CD4-positive, alpha-beta T cell (primary cell): ENCODE measurements at places on chromosomes 12 and 14. TPM values are rescaled to one million over a fixed set of nuclear protein-coding genes. Genes with fewer than 3 reads are reported as not detected.

DNA sequence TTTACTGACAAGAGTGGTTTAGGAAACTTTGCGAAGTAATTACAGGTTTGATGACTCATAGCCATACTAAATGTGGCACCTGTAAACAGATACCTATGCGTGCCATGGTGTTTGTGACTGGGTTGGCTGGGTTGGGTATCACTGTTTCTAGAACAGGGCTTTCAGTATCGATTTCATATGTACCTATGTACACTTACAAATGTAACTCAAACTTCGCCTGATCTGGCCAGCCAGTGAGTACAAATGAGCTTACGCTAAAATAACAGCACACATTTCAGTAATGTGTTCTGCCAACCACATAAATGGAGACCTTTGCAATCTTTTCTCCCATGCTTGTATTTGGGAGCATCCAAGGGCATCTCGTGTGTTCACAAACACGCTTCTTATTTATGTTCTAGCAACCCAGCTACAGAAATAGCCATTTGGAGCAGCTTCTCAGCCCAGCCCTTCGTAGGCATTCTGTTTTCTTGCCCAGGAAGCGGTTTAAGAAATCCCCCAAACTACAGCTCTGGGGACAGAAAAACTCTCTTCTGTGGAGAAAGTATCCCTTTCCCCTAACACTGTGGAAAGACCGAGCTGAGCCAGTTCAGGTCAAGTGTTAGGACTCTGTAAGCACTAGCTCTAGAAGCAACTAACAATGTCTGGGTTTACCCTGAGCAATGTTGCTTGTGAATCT is 42.3 kb upstream of the MDM1 start:
- H3K4me3 ChIP-seq: no peak overlapping the region
- no peaks in the 10 kb centered on the region for H3K27me3 ChIP-seq

GRCh38 chr12:7934889-7935492 is 996 bp downstream of the SLC2A3 start:
- no peaks in the 10 kb centered on the region for H3K27me3 ChIP-seq
- peaks cover 37% of the 10 kb centered on the region for H3K4me1 ChIP-seq
- H3K27ac ChIP-seq: peak overlapping the region; percentile 82
- H3K4me3 ChIP-seq: peak overlapping the region; percentile 93

DNA sequence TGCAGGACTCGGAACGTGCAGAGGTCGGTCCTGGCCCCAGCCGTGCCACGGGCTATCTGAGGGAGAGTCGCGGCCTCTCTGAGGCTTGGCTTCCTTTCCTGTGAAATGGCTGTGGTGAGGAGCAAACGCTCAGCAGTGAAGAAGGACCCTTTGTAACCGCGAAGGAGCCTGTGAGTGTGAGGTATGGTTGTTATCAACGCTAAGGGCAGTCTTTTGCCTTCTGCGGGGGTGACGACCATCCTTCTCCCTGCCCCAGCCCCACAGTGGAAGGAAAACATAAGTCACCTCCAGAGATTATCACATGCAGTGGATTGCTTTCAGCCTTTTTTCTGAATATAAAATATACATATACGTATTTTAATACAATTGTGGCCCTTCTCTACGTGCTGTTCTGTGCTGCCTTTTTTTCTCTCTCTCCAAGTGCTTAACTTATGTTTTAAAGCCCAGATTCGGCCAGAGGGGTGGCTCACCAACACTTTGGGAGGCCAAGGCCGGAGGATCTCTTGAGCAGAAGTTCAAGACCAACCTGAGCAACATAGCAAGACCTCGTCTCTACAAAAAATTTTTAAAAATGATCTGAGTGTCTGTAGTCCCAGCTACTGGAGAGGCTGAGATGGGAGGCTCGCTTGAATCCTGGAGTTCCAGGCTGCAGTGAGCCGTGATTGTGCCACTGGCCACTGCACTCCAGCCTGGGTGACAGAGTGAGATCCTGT is 17.4 kb downstream of the TAMALIN start:
- H3K36me3 ChIP-seq: no peaks in the 10 kb centered on the region
- H3K27ac ChIP-seq: peak overlapping the region; percentile 37
- peaks cover 46% of the 10 kb centered on the region for H3K4me1 ChIP-seq
- H3K4me3 ChIP-seq: peak overlapping the region; percentile 54

- no peak overlapping the region for H3K27ac ChIP-seq
- no peak for DNase-seq
- no peaks in the 10 kb centered on the region for H3K27me3 ChIP-seq
- no peak overlapping the region for H3K4me3 ChIP-seq
- no peaks in the 10 kb centered on the region for H3K4me1 ChIP-seq
- no peaks in the 10 kb centered on the region for H3K36me3 ChIP-seq
Measured at GRCh38 chr12:118781692-118782091, 199.6 kb upstream of the SRRM4 start.

DNA sequence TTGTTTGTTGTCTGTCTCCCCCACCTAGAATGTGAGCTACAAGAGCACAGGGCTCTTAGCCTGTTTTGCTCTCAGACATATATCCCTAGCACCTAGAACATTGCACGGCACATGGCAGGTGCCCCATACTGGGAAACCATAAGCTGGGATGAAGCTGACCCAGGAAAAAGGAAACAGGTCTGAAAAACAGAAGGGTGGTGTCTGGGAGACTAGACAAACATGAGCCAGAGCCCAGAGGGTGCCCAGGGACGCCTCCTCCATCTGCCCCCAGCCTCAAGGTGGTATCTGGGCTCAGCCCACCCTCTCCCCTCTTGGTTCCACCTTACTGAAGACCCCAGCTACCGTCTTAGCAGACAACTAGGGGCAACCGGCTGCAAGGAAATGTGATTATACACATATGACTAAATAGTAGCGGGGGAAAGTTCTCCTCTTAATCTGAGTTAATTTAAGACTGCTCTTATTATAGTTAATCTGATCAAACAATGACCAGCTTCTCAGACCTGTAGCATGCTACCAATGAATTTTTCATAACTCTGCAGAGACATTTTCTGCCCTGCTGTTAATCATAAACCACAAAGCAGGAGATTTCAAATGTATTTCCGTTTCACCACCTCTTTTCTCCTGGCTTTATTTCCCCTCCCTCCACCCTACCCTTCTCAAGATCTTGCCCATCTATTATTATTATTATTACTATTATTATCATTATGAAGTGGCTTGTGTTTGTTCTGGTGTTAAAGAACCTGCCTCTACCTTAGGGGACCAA is 31.9 kb downstream of the KSR2 start:
- no peaks in the 10 kb centered on the region for H3K36me3 ChIP-seq
- no peak overlapping the region for H3K27ac ChIP-seq
- no peak for DNase-seq
- H3K4me3 ChIP-seq: no peak overlapping the region
- H3K27me3 ChIP-seq: no peaks in the 10 kb centered on the region

GRCh38 chr12:79344855-79345847 is 345.6 kb downstream of the PAWR start:
- no peak overlapping the region for H3K27ac ChIP-seq
- no peaks in the 10 kb centered on the region for H3K4me1 ChIP-seq
- no peaks in the 10 kb centered on the region for H3K36me3 ChIP-seq
- H3K27me3 ChIP-seq: no peaks in the 10 kb centered on the region
- no peak for DNase-seq
- H3K4me3 ChIP-seq: no peak overlapping the region

GRCh38 chr12:31835276-31835882 is 106.6 kb upstream of the AMN1 start:
- H3K27ac ChIP-seq: no peak overlapping the region
- DNase-seq: no peak
- no peaks in the 10 kb centered on the region for H3K36me3 ChIP-seq
- H3K4me3 ChIP-seq: no peak overlapping the region
- H3K4me1 ChIP-seq: peaks cover 21% of the 10 kb centered on the region
- H3K27me3 ChIP-seq: no peaks in the 10 kb centered on the region

GRCh38 chr12:107079172-107080011 is 14.0 kb downstream of the CRY1 start:
- no peak overlapping the region for H3K27ac ChIP-seq
- H3K4me3 ChIP-seq: no peak overlapping the region
- no peaks in the 10 kb centered on the region for H3K27me3 ChIP-seq
- H3K36me3 ChIP-seq: no peaks in the 10 kb centered on the region

- no peak overlapping the region for H3K27ac ChIP-seq
- peaks cover 12% of the 10 kb centered on the region for H3K4me1 ChIP-seq
- peak; percentile 71 for DNase-seq
Measured at GRCh38 chr12:11500188-11500860, 105.0 kb upstream of the PRB2 start.

DNA sequence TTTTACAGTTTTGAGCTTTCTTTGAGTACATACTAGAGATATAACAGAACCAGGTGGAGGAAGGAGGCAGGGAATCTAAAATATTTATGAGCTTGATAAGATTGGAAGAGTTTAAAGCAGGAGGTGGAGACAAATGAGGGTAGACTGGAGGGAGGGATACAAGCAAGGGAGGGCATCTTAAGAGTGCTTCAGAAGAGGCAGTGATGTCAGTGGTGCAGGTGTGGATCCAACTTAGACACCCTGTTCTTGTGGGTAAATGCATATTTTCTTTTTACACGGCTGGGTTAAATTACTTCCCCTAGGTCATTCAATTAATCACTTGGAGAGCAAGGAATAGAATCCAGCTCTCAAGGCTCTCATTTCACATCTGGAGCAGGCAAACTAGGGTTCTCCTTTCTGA is 146.1 kb upstream of the LRIG3 start:
- no peaks in the 10 kb centered on the region for H3K36me3 ChIP-seq
- no peaks in the 10 kb centered on the region for H3K27me3 ChIP-seq
- H3K27ac ChIP-seq: no peak overlapping the region
- DNase-seq: no peak
- no peak overlapping the region for H3K4me3 ChIP-seq
- no peaks in the 10 kb centered on the region for H3K4me1 ChIP-seq

GRCh38 chr14:87434011-87434410 is 559.0 kb downstream of the GALC start:
- H3K27ac ChIP-seq: no peak overlapping the region
- no peaks in the 10 kb centered on the region for H3K27me3 ChIP-seq
- no peak for DNase-seq

- H3K27ac ChIP-seq: no peak overlapping the region
- no peak for DNase-seq
- no peaks in the 10 kb centered on the region for H3K36me3 ChIP-seq
Measured at GRCh38 chr12:116797885-116798284, 59.8 kb downstream of the RNFT2 start.

- H3K27ac ChIP-seq: no peak overlapping the region
- H3K4me3 ChIP-seq: no peak overlapping the region
- no peaks in the 10 kb centered on the region for H3K27me3 ChIP-seq
Measured at GRCh38 chr12:7099290-7099996, 7.2 kb upstream of the C1R start.

GRCh38 chr14:50967103-50967502 is 22.8 kb upstream of the PYGL start:
- no peaks in the 10 kb centered on the region for H3K4me1 ChIP-seq
- no peak overlapping the region for H3K4me3 ChIP-seq
- no peaks in the 10 kb centered on the region for H3K36me3 ChIP-seq
- no peak for DNase-seq
- no peak overlapping the region for H3K27ac ChIP-seq
- no peaks in the 10 kb centered on the region for H3K27me3 ChIP-seq

DNA sequence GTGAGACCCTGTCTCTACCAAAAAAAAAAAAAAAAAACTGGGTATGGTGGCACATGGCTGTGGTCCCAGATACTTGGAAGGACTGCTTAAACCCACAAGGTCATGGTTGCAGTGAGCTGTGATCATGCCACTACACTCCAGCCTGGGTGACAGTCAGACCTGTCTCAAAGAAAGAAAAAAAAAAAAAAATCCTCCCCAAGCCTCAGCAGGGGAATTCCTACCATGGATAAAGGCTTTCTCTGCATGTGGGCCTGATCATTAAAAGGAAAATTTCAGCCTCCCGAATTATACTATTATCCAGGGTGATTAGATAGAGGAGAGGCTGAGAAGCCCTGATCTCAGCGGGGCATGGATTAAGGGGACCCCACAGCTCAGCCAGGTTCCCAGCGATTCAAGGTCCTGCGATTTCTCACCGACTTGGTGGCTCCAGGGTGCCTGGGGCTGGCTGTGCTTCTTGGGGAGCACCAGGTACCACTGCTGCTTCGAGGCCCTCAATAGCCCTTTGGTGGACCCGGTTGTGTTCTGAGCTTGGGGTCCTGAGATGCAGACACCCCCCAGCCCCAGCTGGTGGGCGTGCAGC is 5.6 kb downstream of the SH2B3 start:
- H3K36me3 ChIP-seq: peaks cover 7% of the 10 kb centered on the region
- peak overlapping the region; percentile 67 for H3K27ac ChIP-seq
- no peaks in the 10 kb centered on the region for H3K27me3 ChIP-seq
- H3K4me1 ChIP-seq: peaks cover 90% of the 10 kb centered on the region

The CDC42BPB gene
- 6.6 TPM for total RNA-seq

The TAS2R31 gene
- 1.7 TPM for total RNA-seq

The COCH gene
- total RNA-seq: not detected

The ADCY4 gene
- total RNA-seq: 5.9 TPM
